ENCODE measurements at places on chromosomes 4 and X.
A peak's percentile ranks its signal among the peaks of the same experiment; 100 is the strongest.

- DNase-seq: no peak
Observed at GRCh38 chrX:150454508-150455214, 91.5 kb downstream of the MAMLD1 start.

DNA sequence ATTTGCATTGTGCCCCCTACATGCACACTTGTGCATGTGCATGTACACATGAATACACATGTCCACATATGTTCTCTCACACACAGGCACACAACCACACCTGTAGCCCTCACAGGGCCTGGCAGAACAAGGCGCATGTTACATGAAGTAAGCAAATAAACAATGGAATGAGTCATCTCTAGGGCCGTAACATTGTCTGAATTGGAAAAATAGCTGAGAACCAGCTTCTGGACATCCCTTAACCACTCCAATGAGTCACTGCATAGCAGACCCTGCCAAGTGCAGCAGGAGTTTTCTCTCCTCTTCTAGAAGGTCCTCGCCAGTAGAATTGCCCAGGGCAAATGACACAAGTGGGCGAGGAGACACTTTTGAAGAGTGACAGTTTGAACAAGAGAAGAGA is 66.1 kb downstream of the MAGEA10 start:
- DNase-seq: peak; percentile 72

DNA sequence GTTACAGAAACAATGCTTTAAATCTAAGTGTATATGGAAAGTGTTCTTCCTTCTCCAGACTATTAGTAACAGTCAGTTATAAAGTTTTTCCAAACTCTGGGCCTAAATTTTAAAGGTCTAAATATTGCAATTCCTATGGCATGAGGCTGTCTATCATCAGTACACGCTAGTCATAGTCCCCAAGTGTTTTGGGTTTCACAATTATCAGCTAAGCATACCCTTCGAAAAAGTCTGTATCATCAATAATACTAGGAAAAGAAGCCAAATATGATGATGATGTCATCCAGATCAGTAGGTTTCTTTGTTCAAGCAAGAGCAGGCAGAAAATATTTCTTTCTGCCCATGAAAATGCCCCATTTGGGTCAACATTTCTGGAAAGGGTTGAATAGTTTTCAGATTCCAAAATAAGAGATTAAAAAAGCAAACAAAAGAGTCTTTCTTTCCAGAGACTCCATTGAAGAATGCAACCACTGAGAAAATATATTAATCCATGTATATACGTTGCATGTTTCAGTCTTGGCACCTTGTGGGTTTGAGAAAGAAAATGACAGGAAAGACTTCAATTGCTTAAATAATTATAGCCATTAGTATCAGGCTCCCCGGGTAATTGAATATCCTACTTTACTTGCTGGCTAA is 173.8 kb downstream of the CAMK2D start:
- no peak for DNase-seq

- no peak for DNase-seq
Observed at GRCh38 chr4:70533211-70533610, 14.8 kb downstream of the AMTN start.

GRCh38 chr4:139668658-139669201 is 3.1 kb downstream of the MGST2 start:
- no peak for DNase-seq

DNA sequence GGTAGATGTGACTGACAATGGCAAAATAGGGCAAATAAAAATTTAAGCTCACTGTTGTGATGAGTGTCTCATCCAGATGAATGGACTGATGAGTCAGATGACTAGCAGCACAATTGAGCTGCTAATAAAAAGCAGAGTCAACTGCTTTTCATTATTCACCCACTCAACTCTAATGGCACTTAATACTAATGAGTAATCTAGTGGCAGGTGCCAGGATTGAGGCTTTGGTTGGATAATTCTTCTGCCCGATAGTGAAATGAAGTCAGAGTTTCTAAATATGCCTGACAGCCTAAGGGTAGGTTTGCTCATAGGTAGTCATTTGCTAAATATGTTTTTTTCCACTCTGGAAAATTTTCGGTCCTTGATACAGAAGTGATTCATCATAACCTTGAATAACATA is 10.4 kb downstream of the OGT start:
- peak; percentile 89 for DNase-seq

DNA sequence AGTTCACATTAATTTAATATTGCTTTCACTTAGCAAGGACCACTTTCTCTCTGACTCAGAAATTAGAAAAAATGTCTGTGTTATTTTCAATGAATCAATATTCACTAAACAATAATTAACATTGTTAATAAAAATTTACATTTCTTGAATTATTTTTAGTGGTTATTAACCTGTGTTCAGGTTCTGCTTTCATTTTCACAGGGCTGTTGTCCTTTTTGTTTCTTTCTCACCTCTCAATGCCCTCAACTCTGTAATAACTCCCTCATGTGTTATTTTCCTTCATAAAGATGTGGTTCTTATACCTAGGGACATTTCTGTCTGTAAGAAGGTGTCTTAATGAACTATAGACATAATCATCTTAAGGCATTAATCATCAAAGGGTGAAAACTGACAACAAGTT is 43.1 kb upstream of the PRR27 start:
- DNase-seq: no peak

DNA sequence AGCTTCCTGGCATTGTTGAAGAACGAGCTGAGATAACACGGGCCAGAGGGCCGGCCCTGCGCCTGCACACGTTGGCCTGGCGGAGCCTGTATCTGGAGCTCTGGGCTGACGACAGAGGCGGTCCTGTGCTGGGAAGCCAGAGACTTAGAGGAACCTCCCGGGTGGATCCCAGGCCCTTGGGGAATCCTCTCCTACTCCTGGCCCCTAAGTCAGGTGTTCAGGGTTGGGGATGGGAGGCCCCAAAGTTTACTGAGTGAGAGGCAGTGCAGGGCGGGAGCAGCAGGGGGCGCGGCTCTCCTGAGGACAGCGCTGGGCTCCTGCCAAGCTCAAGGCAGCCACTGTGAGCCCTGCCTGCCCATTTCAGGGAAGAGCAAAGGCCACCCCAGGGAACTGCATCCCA is 2.5 kb upstream of the HTRA3 start:
- peak; percentile 42 for DNase-seq

DNA sequence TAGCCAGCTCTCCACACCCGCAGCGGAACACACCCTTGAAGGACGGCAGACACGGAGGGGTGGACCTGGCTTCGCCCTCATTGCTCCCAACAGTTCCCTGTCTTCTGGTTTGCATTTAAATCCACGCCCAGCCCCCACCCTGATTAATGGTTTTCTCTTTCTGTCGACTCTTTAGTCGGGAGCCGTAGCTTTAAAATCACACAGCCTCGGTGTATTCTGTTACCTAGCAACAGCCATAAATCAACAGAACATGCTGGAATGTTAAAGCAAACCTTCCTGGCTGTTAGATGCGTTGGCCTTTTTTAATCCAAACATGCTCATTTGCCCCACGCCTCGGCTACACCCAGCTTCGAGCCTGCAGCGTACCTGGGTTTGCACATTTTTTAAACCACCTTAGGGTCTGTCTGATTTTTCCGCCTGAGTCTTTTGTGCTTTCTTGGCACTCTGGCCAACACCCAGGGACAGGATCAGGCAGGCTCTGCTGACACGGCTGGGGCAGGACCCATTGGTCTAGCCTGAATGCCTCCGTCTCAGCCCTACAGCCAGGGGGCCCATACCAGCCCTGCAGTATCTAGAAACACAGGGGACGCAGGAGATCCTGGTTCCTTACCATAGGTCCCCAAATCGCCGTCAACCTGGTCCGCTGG is 21.4 kb upstream of the PPP2R2C start:
- DNase-seq: peak; percentile 11

DNA sequence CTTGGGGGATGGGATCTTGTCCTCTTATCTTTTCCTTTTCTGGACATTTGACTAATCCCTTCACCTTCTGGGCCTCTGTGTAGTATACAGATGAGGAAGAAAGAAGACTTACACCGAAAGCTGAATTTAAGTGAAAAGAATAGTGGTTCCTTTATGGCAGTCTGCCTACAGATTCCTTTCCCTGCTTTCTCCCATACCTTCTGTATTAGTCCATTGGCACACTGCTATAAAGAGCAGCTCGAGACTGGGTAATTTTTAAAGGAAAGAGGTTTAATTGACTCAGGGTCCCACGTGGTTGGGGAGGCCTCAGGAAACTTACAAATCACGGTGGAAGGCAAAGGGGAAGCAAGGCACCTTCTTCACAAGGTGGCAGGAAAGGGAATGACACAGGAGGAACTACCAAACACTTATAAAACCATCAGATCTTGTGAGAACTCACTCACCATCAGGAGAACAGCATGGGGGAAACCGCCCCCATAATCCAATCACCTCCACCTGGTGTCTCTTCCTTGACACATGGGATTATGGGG is 34.0 kb upstream of the CD38 start:
- DNase-seq: peak; percentile 43

DNA sequence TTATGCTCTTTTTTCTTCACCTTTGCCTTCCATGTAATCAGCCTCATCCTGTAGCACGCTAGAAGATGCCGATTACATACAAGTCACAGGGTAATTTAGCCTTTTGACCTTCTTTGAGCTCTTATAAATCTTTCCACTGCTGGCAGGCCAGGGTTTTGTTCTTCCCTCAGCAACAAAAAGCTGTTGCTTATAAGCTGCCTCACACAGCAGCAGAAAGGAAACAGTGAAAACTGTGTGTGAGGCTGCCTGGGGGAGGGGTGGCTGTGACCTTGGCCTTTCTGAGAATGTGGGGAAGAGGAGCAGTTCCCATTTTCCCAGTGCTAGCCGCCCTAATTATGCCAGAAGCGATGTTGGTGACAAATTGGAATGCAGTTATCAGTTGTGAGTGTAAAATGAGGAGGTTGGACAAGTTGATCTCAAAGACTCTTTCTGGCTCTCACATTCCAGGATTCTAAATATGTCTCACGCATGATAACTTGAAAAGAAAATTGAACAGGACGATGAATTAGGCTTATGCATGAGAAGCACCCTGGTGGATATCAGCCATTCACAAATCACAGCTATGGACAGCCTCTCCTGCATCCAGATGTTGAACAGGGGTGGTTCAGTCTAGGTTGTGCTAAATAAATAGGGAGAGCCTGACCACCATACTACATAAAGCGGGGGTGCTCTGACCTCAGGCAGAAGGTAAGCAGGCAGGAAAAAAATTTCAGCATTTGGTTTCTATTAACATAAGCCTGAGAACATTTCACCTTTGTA is 25.7 kb downstream of the SLITRK2 start:
- no peak for DNase-seq

DNA sequence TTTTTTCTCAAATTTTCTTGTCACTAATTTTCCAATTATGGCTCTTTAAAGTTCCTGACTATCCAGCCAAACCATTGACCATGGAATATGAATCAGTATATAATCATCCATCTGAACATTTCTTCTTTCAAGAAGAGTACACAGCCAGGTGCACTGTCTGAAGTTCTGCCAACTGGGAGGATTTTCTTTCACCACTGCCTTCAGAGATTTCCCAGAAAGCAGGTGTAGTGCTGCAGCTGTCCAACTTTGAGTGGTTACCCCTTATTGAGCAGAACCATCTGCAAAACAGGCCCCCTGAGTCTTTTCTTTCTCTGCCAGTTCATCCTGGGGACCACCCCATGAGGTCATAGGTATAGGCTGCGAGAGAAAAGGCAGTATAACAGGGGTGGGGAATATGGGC is 1213.2 kb downstream of the RAPGEF2 start:
- DNase-seq: no peak

DNA sequence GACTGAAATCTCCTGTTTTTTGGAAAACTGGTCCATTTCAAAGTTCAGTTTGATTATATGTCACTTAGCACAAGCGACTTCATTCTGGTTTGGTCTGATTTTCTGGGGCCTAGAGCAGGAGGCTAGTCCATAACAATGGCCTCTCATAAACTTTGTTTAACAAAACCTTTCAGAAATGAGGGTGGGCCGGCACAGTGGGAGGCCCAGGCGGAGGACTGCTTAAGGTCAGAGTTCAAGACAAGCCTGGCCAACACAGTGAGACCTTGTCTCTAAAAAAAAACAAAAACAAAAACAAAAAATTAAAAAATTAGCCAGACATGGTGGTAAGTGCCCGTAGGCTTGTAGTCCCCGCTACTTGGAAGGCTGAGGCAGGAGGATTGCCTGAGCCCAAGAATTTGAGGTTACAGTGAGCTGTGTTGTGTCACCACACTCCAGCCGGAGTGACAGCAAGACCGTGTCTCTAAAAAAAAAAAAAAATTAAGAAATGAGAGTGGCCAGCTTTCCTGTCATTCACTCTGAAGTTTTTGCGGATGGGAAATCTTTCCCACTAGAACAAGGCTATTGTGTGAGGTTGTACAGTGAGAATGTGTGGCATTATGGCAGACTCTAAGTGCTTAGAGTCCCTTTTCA is 1.2 kb upstream of the PLAC8 start:
- no peak for DNase-seq

- no peak for DNase-seq
Observed at GRCh38 chr4:11451716-11452115, 23.0 kb upstream of the HS3ST1 start.

GRCh38 chrX:643241-643595 is 12.6 kb downstream of the SHOX start:
- no peak for DNase-seq

- no peak for DNase-seq
Observed at GRCh38 chrX:39640866-39641265, 456.9 kb downstream of the BCOR start.

DNA sequence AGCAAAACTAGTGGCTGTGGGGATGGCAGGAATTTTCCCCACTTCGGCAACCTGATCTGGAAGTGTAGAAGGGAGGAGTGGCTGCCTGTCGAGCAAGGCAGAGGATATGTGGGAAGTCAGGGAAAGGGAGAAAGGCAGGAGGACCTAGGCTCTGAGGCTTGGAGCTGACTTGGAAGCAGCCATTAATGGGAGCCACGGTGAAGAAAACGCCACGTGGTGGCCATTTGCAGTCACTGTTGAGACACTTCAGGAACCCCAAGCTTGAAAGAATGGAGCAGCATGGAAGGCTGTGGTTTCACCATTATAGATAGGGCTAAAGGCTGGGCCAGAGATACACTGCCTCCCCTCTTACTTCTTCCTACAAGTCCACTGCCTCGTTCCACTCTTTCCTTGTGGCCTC is 41.8 kb upstream of the MAML3 start:
- DNase-seq: no peak

DNA sequence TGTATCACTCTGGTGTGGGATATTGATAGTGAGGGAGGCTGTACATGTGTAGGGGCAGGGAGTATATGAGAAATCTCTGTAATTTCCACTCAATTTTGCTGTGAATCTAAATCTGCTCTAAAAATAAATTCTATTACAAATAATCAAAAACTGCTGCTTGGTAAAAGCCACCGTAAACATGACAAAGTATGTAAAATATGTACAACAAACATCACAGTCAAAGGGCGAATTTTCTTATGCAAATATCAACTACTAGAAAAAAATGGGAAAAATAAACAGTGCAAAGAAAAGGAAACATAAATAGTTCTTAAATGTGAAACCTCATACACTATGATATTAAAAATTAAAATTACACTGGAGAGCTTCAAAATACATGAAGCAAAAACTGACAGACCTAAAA is 105.1 kb upstream of the DCLK2 start:
- no peak for DNase-seq

- peak; percentile 83 for DNase-seq
Observed at GRCh38 chr4:53967986-53968385, 96.4 kb downstream of the CHIC2 start.
